ENCODE measurements at places on chromosomes 16 and 17.

DNA sequence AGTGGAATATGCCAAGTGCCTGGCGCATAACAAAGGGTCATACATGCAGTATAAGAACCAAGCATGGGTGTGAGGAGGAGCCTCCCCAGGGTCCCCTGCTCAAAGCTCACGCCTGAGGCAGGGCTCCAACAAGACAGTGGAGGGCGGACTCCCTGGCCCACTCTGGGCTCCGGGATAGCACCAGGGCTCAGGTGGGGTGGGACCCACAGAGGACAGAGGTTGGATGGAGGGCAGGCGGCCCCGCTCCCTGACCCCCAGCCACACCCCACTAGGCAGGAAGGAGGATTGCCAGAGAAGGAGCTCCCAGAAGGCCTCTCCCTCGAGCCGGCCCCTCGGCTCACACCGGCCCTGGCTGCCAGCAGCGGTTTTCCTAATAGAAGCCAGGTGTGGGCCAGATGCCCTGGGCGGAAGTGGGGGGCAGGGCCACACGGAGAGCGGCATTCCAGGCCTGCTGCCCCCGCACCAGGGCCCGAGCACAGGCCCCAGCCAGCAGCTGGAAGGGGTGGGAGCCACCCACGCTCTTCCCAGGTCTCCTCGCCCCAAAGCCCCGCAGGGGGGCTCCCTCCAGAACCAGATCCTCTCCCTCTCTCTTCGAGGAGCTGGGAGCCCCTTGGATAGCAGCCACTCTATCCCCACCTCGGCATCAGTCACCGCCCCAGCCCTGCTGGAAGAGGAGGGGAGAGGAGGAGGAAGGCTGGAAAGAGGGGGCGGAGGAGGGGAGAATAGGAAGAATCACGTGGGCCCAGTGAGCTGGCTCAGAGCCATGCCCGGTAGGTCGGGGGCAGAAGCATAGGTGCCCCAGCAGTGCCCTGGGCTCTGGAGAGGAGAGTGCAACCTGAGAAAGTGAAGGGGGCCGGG, 21.0 kb downstream of the VASN start:
- DNase-seq, result no peak

DNA sequence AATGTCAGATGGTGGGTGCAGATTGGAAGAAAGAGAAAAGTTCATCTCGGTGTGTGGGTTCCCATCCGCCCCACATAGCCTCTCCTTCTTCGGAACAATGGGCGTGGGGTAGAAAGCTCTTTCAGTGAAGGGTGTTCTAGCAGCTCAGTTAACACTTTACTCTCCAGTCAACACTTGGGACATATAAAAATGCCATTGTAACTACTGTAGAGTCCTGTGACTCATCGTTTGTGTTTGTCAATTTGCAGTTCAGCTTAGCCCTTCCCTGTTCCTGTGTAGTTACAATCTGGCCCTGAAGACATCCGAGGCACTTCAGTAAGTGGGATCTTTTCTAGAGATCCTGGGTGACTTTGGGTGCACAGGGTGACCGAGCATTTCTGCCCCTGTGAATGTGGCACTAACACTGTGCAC, 11.5 kb upstream of the CLEC18C start:
- DNase-seq, result no peak

DNA sequence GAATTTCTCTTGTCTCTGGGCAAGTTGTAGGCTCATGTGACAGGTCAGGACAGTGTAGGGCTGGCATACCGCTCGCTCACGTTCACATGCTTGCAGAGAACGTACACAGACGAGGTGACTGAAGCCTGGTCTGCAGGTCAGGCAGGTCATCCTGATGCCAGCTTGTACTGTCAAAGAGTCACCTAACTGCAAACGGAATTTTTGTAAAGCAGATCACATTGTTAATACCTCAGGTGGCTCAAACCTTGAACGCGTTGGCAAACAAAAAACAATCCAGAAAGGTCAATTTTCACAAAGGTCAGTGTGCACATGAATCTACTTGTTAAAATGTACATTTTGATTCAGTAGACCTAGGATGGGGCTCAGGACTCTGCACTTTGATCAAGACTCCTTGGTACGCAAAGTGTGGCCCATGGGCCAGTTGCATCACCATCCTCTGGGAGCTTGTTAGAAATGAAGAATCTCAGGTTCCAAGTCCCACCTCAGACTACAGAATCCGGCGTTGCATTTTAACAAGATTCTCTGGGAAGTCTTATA, 28.6 kb downstream of the ANKRD40 start:
- no peak for DNase-seq

DNA sequence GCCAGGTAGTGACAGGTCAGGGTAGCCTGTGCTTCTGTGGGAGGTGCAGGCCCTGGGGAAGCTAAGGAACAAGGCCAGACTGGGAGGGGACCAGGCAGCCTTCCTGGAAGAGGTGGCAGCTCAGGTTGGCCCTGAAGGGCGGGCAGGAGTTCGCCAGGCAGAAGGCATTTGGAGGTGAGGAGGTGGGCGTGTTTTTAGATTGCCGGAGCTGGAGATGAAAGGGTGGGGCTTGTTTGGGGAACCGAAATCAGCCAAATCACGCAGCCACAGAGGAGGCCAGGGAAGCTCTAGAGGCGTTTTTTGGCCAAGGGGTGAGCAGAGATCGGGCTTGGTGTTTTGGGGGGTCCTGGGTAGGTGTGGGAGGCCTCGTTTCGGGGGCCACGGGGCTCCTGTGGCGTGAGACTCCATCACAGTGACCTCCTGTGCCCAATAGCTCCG, 7.6 kb downstream of the ADCY7 start:
- peak; percentile 14 for DNase-seq

DNA sequence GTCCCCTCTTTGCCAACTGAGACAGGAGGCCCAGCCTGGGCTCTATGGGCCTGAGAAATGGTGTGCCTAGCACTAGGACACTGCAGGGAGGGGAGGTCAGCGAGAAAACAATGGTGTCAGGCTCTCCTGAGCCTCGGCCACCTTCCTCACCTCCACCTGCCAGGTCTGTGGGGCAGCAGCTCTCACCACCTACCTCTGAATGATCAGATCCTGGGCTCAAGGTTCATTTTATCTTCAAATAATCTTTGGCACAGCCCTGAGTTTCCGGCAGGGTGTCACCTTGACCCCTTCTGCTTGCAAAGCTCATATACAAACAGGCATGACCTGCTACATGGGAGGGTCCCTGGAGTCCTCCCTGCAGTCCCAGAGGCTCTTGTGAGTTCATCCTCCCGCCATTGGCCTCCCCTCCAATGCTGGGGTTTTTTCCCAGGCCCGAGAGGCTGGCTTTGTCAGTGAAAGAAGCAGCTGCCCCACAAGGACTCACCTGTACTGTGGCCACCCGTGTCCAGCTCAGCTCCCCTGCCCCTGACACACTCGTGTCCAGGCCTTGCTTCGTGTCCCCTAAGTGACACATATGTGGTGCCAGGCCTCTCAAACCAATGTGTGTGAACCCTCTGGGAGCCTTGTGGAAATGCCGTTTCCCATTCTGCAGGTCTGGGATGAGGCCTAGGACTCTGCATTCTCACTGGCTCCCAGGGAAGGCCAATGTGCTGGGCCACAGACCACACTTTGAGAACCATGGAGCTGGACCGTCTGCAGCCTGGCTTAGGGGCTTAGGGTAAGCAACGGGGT, 176.8 kb upstream of the CIBAR2 start:
- no peak for DNase-seq

GRCh38 chr16:80437707-80438106, 103.1 kb upstream of the DYNLRB2 start:
- no peak for DNase-seq

GRCh38 chr17:41768682-41769288, 17.7 kb downstream of the JUP start:
- no peak for DNase-seq
